ENCODE measurements at places on chromosomes 13 and 19.

DNA sequence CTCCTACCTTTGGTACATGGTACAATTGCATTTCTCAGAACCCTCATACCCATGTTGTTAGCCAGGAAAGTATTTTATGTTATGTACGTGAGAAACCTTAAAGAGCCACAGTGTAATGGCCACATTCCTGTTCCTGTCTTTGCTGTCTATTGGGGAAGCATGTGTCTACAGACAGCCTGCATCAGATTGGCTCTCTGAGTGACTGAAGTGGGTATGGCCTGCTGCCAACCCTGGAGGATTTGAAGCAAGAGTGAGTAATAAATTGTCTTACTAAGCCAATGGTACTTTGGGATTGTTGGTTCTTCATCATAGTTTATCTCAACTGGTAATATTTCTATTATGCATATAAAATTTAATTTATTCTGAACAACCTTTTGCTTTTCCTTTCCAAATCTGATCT, 574.1 kb downstream of the LMO7 start:
- DNase-seq: peak; percentile 61

GRCh38 chr19:19342086-19343015, 21.7 kb downstream of the MAU2 start:
- DNase-seq: peak; percentile 28

GRCh38 chr19:30437869-30438268, 65.7 kb downstream of the ZNF536 start:
- no peak for DNase-seq

DNA sequence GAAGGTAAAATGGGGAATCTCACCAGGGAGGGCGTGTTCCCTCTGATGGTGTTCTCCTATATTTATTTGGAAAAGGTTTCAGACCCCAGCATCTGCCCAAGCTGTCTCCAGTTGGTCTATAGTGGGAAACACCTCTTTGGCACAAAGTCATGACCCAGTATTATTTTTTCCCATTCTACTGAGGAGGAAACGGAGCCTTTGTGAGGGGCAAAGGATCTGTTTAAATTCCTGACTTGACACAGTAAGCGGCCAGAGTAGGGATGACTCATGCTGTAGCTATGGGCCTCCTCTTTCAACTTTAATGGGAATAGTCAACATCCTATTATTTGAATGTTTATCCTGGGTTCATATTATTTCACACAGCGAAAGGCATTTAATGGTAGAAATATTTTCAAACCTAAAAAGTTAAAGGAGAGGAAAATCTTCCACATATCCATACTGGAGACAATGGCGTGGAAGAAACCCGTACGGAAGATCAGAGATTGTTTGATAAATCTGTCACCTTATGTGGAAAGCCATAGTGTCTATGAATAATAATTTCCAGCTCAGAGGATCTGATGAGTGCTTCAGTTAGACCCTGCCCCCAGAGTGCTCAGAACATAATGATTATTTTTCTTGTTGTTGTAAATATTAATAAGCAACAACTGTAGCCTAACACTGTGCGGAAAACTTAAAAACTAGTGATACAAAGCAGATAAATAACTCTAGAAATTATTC, 126.0 kb downstream of the FOXO1 start:
- DNase-seq: peak; percentile 80

DNA sequence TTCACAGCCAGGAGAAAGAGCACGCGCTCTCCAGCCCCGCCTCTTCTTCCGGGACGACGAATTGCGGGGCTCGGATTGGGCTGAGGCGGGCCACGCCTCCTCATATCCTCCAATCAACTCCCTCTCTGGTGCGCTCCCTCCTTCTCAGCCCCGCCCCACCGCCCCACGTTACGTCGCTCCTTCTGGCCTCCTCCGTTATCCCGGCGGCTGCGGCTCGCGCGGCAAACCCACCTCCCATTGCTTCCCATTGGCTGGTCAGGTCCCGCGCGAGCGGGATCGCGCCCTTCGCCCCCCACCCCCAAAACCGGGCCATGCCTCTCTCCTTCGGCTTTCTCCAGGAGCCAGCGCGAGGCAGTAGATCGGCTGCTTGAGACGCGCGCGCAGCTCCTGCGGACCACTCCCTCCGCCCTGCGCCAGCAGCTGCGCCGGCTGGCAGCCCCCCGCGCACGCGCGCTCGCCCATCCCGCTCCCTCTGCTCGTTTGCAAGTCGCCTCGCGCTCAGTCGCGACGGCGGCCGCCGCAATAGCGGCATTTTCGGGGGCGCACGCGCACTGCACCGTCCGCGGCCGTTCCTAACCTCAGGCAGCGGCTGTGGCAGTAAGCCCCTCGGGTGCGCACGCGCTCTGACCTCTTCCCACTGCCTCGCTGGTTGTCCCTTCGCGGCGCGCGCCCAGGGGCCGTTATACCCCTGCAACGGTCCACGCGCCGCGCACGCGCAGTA, 512 bp upstream of the ARHGAP35 start:
- peak; percentile 99 for DNase-seq

- DNase-seq: no peak
These were observed 969 bp upstream of the CEACAM5 start for GRCh38 chr19:41707502-41707812.

DNA sequence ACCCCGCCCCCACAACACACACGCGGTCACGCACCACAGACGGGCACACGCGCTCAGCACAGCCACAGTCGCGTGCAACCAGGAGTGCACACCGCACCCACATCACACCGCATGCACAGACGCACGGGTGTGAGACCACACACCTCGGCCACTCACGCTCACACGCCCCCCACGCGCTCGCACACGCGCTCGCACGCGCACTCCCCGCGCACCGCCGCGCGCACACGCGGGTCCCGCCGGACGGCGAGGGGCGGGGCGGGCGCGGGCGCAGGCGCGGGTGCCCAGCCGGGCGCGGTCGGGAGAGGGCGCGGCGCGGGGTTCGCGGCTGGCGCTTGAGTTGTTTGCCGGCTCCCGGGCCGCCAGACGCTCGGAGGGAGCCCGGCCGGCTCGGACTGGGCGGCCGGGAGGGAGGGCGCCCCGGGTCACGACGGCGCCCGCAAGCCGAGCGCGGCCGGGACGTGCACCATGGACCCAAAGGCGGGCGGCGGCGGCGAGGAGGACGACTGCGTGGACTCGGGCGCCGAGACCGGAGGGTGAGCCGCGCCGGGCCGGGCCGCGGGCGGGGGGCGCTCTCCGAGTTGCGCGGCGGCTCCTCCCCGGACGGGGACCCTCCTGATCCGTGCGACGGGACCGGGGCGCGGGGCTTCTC, at the start of gene FAM124A:
Gene FAM124A, plus strand, starts transcription at position 362 of the 649 bp plus-strand sequence. Its CDS starts 104 bp downstream, at position 466.
- DNase-seq: peak; percentile 32

- peak; percentile 15 for DNase-seq
These were observed 105.2 kb downstream of the SLITRK6 start for GRCh38 chr13:85693889-85694511.

GRCh38 chr19:30102666-30103065, 160.6 kb downstream of the URI1 start:
- DNase-seq: no peak

DNA sequence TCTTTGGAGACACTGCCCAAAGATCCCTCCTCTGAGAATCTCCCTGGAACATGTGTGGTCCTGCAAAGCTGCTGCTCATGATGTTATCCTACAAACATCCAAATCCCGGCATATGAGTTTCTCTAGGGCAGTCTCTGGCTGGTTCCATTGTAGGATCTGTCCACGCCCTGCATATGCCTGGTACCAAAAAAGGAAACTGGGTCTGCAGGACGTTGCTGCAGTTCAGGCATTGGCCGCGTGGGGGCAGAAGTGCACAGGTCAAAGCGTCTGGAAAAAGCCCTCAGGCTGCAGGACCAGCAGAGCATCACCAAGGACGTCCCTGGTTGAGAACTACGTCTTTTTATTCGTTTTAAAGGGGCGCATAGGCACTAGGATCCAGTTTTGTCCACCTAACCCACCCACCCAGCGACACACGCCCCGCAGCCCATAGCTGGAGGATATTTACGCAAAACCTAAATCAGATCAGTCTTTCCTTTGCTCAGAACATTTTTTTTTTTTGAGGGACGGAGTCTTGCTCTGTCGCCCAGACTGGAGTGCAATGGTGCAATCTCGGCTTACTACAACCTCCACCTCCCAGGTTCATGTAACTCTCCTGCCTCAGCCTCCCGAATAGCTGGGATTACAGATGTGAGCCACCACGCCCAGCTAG, 12.9 kb upstream of the ZNF564 start:
- peak; percentile 76 for DNase-seq

DNA sequence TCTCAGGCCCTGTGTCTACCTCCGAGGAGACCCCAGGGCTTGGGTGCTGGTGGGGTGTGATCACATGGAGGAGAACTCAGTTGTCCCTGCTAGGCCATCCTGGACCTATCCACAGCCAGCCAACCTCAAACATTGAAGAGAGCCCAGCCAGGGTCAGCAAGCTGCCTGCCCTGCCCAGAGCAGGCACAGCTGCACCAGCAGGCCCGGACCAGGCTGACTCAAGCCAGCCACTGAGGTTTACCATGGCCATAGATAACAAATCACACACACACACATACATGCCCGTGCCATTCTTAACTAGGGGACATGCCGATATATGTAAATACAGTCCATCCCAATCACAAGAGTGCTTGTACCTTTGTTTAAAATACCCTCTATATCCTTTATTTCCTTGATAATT, 8.1 kb downstream of the ARHGEF7 start:
- no peak for DNase-seq

DNA sequence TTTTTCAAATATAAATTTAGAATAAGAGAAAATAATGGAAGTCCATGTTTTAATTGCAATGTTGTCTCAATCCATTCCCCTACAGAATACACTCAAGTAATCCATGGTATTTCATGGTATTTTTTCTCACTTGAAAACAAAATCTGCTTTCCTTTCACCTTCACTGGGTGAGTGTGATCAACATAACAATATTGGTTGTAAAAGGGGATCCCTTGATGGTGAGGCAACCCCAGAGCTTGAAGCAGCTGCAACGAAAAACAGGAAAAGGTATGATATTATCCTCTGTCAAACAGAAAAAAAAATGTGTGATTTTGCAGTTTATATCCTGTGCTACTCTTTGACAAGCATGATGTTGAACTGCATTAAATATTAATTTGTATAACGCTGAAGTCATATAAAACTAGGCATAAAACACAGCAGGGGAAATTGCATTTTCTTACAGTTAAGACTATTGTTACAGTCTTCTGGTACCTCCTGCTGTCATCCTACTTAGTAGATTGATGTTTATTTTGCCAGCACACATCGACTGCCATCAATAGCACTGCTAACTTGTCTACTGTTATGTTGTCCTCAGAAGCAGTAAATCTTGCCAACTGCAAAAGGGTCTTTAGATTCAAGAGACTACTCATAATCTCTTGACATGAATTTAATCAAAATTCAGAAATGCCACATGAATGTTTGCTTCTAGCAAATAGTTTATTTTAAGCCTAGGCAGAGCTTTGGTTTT, 373.1 kb upstream of the MIR17HG start:
- DNase-seq: no peak

DNA sequence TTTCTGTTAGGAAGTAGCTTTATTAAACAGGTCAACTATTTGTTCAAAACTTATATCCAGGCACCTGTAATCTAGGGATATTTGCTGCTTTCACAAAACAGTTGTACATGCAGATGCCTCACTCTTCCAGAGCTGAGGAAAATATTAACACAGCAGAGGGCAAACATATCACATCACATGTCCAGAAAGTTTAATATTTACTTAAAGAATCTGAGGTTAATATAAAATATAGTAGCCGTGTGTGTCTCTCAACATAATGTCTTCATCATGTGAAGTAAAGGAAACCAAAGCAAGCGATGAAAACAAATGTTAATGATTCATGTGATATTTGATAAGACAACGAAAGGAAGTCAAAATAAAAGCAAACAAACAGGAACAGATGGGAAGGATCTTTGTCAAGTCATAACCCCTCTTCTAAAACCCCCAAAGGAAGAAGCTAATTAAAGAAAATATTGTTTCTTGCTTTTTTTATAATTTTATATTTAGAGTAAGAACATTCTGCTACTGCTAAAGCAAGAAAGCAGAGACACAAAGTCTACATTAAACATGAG, 418.8 kb downstream of the DACH1 start:
- no peak for DNase-seq

DNA sequence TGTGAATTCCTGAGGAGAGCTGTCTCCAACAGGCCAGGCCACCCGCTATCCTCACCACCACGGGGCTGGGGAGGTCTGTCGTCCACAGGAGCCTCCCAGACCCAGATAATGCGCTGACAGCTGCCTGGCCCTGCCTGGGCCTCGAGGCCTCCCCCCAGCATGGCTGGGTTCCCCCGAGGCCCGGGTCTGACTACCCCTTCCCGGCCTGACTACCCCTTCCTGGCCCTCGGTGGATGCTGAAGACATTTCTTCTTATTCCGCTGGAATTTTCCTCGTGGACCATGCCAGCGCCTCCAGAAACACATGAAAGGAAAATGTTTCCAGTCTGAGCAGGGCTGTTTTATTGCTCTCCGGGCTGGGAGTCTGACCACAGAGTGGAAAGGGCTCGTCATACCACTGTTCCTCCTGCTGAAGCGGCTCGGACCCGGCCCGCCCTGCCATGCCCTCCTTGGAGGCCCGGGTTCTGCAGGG, 16.8 kb upstream of the COMP start:
- peak; percentile 59 for DNase-seq

- no peak for DNase-seq
These were observed 8.1 kb downstream of the BLOC1S3 start for GRCh38 chr19:45186509-45187334.

DNA sequence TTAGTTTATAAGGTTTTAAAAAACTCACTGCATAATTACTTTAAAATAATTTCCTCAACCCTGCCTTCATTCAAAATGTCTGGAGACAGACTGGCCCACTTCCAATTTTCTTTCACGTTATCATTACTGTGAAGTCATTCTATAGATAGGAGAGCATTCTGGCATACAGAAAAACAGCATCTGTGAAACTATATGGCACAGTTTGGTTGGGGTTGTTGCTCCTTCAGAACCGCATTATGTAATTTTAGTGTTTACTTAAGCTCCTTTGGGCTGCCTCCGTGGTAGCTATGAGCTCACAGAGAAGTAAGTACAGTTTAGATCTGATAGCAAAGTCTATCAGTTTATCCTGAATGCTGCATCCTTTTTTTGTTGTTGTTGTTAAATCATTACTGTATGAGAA, 104.3 kb downstream of the KCNRG start:
- no peak for DNase-seq

GRCh38 chr13:46166224-46166584, 15.8 kb downstream of the LCP1 start:
- DNase-seq: no peak

- DNase-seq: peak; percentile 63
These were observed 7.9 kb upstream of the PVR start for GRCh38 chr19:44635581-44636438.

GRCh38 chr19:8206147-8207087, 2.8 kb upstream of the CERS4 start:
- no peak for DNase-seq

DNA sequence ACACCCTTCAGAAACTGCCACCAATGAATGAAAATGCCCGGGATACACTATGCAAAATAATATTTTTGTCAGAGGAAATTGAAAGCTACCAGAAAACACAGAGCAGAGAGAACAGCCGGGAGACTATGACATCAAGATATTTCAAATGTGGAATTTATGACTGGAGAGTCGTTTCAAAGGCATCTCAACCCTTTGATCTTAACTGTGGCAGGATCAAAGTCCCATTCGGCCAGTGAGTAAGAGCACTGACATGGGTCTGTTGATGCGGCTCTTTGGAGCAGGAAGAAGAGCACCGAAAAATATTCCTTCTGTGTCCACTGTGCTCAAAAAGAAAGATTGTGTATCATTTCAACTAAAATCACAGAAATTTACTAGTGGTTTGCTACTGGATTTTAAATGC, 201.9 kb downstream of the RFC3 start:
- DNase-seq: peak; percentile 35

Measured in fibroblast of skin of right quadriceps (primary cell).